ENCODE measurements at places on chromosomes 1 and 21.

GRCh38 chr1:25185409-25186160, 46.7 kb downstream of the SYF2 start:
- no peak for DNase-seq

DNA sequence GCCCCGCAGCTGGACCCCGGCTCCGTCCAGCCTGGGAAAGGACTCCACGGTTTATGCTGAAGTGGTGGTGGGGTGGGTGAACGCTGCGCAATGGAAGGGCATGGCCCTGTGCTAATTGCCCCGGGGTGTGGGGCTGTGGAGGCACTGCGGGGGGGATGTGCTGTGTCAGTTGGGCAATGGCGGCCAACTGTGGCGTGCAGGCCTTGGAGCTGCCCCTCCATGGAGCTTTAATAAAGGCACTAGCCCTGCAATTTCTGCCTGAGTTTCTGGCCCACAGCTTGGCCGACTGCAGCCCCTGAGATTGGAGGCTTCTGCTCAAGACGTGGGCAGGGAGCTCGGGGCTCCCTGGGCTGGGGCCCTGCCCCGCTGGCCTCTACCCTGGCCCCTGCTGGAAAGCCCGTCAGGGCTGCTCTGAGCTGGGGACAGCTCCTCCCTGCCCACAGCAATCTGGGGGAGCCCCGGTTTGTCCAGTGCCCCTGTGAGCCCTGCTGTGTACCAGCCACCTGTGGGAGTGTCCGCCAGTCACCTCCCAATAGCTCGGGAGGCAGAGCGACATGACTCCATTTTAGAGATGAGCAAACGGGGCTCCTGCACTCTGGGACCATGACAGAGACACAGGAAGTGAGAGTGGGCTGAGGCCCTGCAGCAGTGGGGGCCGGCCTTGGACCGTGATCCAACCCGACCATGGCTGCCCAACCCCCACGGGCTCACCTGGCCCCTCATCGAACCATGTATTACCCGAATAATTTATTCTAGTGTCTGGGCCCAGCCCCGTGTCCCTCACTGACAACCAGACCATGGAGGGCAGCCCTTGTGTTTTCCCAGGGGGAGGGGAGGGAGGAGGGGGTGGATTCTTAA, 8.7 kb upstream of the TNFRSF14 start:
- DNase-seq: no peak

- no peak for DNase-seq
These were observed 5.5 kb upstream of the KRTAP21-1 start for GRCh38 chr21:30760776-30761175.

- no peak for DNase-seq
These were observed 564 bp downstream of the CTPS1 start for GRCh38 chr1:40980068-40980452.

- no peak for DNase-seq
These were observed 175.2 kb upstream of the CACNA1E start for GRCh38 chr1:181308098-181308497.

GRCh38 chr1:206049919-206050600, 2.9 kb upstream of the RHEX start:
- DNase-seq: no peak

GRCh38 chr21:35984654-35985361, 75.5 kb downstream of the SETD4 start:
- no peak for DNase-seq

DNA sequence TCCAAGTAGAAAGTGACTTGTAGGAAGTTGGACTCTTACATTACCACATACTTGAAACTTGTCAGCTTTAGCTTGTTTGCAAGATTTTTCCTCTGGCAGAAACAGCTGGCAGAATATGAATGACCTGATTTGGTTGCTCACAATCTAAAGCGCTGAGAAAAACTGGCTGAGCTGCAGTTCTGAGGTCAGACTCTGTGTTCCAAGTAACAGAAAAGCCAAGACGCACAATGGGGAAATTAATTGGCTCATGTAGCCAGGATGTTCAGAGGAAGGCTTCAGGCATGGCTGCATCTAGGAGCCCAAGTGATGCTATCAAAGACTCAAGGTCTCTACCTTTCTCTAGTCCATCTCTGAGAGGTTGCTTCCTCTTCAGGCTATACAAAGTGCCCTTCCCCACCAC, 27.0 kb downstream of the ALPL start:
- DNase-seq: no peak

DNA sequence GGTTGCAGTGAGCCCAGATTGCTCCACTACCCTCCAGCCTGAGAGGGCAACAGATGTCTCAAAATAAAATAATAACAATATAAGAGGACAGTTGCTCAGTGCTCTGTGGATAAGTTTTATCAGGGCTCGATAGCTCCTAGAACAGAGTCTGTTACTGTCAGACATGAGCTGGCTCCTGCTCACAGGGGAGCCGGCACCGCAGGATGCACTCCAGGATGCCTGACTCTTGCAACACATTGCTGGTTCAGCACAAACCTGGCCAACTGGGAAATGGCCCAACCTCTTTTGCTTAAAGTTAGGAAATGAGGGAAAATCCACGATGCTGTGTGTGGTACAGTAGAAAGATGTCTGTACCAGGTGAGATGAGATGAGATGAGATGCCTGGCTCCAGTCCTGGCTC, 5.8 kb upstream of the CTSE start:
- no peak for DNase-seq

DNA sequence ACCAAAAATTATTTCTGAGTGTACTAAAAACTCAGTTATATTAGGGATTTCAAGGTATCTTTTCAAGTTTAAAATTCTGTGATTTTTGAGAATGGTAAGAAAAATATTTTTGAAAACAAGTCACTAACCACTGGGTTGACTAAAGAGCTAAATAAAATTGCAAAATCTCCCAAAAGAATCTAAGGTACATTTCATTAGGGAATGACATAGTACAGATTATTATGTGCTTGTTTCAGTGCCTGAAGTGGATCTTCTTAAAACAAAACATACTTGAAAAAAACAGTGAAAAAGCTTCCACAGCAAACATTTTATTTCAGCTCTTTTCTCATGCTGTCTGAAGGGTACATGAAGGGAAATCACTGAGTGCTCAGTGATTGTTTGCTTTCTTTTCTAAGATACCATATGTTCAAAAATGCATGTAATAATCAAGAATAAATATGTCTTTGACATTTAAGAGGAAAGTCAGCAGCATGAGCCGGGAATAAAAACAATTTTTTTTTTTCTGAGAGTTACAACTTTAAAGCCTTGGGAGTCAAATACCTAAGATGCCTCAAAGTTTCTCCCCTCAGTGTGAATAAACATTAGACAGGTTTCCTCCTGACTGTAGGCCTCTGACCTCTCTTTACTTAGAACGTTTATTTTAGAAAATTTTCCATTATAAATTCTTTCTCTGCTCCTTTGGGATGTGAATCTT, 200.7 kb downstream of the KCNT2 start:
- peak; percentile 86 for DNase-seq

- no peak for DNase-seq
These were observed 36.3 kb downstream of the ARID4B start for GRCh38 chr1:235291599-235292091.

- DNase-seq: no peak
These were observed 18.5 kb upstream of the ACTL8 start for GRCh38 chr1:17736625-17737024.

DNA sequence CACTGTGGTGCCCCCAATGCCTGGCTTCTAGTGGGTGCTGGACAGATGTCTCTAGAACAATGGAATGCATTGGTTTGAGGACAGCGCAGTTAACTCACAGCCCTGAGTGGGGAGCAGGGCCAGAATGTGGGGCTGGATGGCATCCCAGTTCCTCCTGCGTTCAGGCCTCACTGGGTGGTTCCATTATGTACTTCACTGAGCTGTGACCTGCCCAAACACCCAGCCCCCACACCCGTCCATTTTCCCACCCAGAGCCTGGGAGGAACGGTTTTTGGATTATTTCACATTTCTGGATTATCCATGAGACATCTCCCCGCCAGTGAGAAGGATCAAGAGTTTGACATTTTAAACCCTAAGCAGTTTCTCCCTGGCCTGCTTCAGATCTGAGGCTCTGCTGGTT, 55.3 kb upstream of the WASF2 start:
- no peak for DNase-seq

DNA sequence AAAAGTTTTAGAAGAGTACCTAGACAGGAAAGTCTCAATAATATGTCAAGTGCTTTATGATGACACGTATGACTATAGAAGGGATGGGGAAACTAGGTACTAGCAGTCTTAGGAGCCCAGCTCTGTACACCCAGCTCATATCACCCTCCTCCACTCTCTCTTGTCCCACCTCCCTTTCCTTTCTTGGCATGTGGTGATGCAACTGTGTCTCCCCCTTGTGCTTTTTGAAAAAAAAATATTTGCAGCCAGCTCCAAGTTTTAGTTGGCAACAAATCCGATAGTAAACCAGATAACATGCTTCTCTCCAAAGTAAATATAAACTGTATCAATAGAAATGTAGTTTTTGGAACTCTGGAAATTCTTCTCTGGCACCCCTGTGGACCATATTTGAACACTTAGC, 280.7 kb downstream of the PDE4B start:
- no peak for DNase-seq

GRCh38 chr21:15732290-15732995, 2.7 kb downstream of the USP25 start:
- DNase-seq: peak; percentile 32

DNA sequence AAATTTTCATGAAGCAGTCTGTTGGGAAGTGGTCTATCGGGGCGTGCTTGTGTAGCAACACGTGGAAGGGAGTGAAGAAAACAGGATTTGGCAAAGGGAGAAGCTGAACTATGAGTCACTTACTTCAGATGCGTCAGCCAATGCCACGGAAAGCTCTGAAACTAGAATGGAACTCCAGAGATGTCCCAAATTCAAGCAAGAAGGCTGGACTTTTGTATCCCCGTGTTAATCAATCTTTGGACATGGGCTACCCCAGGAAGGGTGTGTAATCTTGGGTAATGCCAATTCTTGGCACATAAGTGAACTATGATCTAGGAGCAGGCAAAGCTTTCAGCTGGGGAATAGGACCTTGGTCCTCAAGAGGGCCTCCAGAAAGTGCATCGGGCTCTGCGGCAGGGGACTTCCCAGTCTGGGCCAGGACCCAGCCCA, 102.6 kb downstream of the ADSS2 start:
- peak; percentile 59 for DNase-seq

- peak; percentile 64 for DNase-seq
These were observed 64.0 kb upstream of the HMCN1 start for GRCh38 chr1:185670187-185670627.

DNA sequence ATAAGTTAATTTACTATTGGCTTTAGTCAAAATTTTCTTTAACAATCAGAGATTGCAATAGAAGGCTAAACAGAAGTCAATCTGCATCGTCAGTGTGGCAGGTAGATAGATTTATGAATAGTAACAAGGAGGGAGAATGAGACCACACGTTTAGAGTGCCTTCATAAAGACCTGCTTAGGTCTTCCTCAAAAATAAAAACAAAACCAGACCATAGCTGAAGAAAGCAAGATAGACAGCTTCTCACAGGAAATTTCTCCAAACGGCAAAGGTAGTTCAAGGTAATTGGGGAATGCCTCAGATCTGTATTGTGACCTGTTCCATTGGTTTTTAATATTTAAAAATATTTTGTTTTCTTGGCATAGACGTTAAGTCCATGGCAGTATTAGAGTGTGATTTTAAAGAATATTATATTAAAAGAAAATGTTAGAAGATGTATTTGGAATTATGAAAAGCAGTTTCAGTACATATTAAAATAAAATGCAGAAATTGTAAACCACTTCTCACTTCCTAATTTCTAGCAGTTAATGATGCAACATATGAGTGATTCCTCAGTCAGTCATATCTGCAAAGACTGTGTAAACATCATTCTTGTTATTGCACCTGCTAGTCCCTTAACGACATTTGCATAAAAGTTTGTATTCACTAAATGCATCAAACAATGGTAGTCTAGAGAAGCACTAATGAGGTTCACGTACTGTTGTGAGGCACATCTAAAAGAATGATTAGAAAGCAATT, 278.0 kb downstream of the HLX start:
- DNase-seq: no peak

DNA sequence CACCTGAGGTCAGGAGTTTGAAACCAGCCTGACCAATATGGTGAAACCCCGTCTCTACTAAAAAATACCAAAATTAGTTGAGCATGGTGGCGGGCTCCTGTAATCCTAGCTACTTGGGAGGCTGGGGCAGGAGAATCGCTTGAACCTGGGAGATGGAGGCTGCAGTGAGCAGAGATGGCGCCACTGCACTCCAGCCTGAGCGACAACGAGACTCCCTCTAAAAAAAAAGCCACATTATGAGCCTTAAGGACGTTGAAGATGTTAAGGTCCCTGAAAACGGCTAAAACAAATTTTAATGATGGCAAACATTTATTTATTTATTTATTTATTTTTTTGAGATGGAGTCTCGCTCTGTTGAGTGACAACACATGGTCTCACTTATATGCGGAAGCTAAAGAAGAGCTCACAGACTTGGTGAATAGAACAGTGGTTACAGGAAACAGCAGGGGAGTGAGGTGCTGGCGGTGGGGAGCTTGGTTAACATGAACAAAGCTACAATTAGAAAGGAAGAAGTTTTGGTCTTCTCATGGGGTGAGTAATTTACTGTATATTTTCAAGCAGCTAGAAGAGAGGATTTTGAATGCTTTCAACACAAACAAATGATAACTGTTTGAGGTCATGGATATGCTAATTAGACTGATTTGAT, 47.1 kb downstream of the TCP10L start:
- no peak for DNase-seq

- no peak for DNase-seq
These were observed 3.3 kb upstream of the CD55 start for GRCh38 chr1:207318072-207318619.

DNA sequence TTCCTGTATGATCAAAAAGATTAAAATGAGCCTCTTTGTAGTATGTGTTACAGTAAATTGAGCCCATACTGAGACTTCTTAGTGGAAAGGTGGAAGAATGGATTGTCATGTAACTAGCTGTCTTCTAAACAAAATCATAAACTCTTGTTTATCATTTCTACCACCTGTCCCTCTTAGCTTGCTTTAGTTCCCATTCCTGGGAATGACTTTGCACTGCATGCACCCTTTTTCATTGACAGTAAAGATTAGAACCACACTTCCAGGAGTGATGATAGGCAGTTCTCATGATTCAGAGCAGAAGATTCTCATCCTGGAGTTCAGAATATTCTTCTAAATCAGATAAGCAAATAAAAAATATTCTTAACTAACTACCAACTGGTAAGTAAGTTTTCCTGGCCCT, 28.0 kb downstream of the DENND2D start:
- no peak for DNase-seq

DNA sequence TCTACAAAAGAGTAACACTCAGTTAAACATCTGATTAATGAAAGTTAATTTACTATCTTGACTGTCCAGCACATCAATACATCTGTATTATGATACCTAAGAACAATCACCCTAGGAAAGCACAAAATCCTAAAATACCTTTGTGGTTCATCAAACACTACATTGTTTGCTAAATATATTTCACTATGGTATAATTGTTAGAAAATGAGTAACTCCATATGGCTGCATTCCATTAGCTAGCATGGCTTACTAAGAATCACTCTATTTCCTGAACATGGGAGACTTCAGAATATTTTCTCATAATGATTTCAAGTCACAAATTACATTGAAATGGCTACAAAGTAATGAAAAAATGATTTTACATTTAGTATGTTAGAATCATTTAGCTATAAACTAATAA, 12.5 kb downstream of the TRMT1L start:
- DNase-seq: peak; percentile 66
